GM03348 (cell line): ENCODE measurements at places on chromosomes 6 and 20.

DNA sequence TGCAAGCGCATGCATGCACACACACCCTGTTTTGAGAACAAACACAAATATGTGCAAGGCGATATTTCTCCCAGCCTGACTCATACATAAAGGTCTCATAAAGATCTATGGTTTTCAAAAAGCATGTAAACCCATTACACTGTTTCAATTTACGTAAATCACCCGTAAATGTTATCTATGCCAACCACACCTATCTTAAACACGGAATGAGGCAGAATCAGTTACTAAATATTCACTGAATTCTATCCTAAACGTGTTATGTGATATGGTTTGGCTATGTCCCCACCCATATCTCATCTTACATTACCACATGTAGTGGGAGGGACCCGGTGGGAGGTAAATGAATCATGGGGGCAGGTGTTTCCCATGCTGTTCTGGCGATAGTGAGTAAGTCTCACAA is 621.6 kb downstream of the KIF16B start:
- DNase-seq, result no peak

- no peak for DNase-seq
Observed at GRCh38 chr6:42093582-42094329, 43.4 kb downstream of the TAF8 start.

DNA sequence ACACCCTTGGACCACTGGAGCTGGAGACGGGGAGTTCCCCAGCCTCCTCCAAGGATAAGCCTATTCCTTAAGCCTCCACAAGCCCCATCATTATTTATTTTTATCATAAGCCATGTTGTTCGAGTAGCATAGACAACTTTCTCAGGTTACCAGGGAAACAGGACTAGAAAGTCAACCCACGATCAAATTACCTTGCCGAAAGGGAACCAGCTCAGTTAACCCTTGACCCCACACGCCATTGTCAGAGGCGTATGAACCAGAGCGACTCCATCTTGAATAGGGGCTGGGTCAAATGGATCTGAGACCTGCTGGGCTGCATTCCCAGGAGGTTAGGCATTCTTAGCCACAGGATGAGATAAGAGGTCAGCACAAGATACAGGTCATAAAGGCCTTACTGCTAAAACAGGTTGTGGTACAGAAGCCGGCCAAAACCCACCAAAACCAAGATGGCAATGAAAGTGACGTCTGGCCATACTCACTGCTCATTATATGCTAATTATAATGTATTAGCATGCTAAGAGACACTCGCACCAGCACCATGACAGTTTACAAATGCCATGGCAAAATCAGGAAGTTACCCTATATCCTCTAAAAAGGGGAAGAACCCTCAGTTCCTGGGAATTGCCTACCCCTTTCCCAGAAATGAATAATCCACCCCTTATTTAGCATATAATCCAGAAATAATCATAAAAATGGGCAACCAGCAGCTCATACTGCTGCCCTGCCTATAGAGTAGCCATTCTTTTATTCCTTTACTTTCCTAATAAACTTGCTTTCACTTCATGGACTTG is 22.4 kb downstream of the SYNJ2 start:
- no peak for DNase-seq

DNA sequence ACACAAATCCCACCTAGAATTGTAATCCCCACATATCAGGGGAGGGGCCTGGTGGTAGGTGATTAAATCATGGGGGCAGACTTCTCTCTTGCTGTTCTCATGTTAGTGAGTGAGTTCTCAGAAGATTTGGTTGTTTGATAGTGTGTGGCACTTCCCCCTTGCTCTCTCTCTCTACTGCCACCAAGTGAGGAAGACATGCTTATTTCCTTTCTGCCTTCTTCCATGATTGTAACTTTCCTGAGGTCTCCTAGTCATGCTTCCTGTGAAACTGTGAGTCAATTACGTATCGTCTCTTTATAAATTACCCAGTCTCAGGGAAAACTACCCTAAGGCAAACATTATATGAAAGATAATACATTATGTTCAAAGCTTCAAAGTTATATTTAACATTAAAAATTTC is 1297.5 kb upstream of the CITED2 start:
- no peak for DNase-seq

- DNase-seq, result no peak
Observed at GRCh38 chr6:25370178-25371036, 91.2 kb downstream of the CARMIL1 start.

- no peak for DNase-seq
Observed at GRCh38 chr6:8468552-8469356, 33.4 kb upstream of the SLC35B3 start.

DNA sequence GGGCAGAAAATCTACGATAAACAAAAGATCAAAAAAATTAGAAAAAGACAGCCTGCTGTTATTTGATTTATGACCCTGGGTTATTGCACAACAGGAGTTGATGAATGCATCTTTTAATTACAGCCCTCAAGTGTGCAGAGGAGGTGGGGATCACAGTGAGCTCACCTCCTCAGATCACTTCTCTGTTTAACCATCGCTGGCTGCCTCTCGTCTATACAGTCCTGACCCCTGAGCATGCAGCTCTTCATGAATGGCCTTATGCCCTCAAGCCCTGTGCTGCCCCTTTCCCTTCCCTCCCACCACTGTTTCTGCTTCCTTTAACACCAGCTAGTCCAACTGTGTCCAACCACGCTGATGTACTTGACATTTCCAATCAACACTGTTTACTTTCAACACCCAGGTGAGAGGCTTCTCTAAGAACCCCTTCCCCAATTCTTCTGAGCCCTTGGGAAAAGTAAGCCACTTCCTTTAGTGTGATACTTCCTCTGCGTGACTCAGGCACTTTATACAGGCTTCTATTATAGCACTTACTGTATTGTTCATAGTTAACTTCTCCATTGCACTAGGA is 60.6 kb upstream of the RIPOR2 start:
- no peak for DNase-seq

GRCh38 chr6:35583893-35584688 is 71.4 kb upstream of the TULP1 start:
- DNase-seq, result peak; percentile 64

DNA sequence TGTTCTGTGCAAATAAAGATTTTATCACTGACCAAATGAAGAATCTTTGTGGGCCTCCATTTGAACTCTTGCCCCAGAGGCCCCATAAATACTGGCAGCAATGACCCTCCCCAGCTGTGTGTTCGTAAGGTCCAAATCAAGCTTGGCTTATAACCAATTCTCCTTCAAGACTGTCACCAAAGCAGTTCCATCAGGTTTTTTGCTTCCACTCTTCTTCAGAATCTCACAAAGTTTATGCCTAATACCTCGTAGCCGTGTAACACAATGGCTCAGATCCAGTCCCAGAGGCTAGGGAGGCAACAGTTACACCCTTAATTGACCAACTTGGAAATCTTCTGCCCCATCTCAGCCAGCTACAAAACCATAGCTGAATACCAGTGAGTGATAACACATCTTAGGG is 120.5 kb downstream of the HIVEP2 start:
- DNase-seq, result no peak

DNA sequence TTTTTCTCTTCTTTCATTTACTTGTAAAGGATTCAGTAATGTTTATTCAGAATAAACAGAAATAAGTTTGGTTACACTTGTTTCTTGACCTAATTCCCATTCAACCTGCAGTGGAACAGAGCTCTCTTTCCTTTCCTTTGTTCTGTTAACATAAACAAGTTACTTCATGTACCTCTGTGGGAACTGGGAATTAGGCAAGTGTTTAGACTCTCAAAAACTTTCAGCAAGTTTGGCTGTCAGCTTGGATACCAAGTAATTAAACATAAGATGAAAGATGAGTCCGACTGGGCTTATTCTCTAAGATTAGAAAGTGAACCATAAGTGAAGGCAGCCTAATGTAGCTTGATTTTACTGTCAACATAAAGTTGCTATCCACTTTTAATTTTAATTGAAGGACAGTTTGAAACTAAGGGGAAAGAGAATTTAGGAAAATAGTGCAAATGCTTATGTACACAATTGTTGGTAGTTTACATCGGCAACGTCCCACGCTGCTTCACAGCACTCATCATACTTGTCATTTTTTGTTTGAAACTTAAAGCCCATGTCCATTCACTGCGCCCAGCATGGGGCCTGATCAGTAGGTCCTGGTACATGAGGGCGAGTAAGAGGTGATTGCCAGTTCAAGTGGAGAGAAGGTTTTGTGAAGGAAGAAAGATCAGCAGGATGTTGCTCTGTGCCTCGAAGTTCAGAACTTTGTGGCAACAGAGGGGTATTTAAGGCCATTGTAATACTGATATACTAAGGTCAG is 113.0 kb downstream of the PLEKHG1 start:
- DNase-seq, result no peak

DNA sequence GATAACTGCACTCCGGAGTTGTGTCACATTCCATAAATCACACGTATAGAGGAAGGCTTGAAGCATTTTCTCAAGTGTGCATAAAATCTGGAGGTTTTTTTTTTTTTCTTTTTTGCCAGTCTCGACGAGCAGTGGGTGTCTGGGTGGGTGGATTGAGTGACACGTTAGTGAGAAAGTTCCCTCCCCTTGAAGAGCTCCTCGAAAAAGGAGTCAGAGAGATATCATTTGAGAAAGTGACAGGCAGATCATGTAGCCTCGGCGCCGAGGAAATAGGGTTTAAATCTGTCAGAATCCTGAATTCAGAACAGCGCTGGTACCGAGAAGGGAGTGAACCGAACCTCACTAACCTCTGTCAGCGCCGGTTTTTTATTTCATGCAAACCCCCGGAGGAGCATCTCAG is 269.5 kb upstream of the ARID1B start:
- no peak for DNase-seq

DNA sequence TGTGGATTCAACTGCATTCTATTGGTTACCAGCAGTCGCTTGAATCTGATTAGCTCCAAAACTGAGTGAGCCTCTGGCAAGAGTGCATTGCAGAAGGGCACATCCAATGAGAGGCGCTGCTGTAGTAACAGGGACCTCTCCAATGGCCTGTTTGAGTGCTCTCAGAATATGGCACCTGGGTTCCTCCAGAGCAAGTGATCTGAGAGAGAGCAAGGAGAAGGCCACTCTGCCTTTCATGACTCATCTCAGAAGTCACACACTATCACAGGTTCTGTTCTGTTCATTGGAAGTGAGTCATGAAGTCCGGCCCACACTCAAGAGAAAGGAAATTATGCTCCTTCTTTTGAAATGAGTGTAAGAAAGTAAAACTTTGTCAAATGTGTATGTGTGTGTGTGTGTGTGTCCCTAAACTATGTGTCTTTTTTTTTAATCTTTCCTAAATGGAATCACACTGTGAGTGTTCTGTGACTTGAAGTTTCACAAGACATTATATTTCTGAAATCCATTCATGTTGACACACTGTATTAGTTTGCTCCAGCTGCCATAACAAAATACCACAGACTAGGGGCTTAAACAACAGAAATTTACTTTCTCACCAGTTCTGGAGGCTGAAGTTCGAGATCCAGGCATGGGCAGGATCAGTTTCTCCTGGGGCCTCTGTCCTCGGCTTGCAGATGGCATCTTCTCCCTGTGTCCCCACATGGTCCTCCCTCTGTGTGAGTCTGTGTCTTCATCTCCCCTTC is 138.3 kb upstream of the CDYL start:
- peak; percentile 54 for DNase-seq

DNA sequence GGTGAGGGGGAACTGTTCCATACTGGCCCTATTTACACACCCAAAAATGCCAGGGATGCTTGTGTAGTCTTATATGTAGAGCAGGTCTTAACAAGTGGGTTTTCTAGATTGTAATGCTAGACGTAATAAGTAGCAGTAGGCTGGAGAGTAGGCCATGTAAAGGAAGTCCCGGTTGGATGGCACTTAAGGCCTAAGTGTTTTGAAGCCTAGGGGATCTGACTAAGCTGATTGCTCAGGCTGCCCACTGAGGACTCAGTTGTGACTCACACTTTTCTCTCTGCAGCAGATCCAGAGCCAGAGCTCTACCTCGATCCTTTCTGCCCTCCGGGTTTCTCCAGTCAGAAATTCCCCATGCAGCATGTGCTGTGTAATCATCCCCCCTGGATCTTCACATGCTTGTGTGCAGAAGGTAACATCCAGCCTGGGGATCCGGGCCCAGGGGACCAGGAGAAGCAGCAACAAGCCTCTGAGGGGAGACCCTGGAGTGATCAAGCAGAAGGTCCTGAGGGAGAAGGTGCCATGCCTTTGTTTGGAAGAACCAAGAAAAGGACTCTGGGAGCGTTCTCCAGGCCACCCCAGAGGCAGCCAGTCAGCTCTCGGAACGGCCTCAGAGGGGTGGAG is 26.6 kb downstream of the ZNF133 start:
- peak; percentile 60 for DNase-seq

GRCh38 chr6:70309243-70309642 is 6.4 kb upstream of the COL9A1 start:
- no peak for DNase-seq

- no peak for DNase-seq
Observed at GRCh38 chr20:15767586-15767985, 805.7 kb downstream of the KIF16B start.

DNA sequence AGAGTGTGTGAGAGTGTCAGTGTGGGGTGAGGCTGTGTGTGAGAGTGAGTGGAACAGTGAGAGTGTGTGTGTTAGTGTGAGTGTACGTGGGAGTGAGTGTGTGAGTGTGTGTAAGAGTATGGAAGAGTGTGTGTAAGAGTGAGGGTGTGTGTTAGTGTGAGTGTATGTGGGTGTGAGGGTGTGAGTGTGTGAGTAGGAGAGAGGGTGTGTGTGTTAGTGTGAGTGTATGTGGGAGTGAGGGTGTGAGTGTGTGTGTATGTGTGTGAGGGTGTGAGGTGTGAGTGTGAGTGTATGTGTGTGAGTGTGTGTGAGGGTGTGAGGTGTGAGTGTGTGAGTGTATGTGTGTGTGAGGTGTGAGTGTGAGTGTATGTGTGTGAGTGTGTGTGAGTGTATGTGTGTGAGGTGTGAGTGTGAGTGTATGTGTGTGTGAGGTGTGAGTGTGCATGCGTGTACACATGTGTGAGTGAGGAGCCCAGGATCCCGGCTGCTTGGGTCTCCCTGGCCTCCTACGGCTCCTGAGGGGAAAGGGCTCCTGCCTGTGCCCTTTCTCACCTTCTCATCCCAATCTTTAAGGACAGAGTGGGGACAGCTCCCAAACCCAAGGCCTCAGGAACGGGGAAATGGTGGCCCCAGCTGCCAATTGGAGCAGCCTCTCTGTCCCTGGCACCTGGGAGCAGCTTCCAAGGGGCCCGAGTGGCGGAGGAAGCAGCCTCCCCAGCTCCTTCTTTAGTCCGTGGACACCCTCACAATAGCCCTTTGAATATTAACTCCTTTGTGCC is 100.2 kb downstream of the PSMB1 start:
- DNase-seq, result no peak

- no peak for DNase-seq
Observed at GRCh38 chr6:52297433-52297832, 12.9 kb upstream of the MCM3 start.

DNA sequence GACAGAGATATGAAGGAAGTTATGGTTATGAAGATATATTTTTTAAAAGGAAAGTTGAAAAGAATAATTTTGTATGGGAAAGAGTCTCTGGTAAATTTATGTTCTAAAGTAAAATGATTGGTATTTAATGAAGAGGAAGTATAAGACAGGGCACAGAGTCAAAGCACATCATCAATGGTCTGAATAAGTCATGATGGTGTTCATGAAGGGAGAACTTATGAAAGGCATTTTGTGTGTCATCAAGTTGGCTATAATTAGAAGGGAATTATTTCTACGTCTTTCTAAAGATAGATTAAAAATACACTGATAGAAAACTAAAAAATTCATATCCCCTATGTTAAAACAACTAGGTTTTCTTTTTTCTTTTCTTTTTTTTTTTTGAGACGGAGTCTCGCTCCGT is 21.4 kb upstream of the SNAI1 start:
- DNase-seq, result peak; percentile 31

- DNase-seq, result peak; percentile 35
Observed at GRCh38 chr20:52992632-52993031, 20.5 kb downstream of the TSHZ2 start.

GRCh38 chr6:95593025-95593424 is 15.7 kb downstream of the MANEA start:
- no peak for DNase-seq

GRCh38 chr6:89799756-89800155 is 19.8 kb downstream of the MDN1 start:
- no peak for DNase-seq
